Stimulated activated naive CD4-positive, alpha-beta T cell (primary cell): ENCODE measurements at places on chromosomes 12 and 14.
A peak's percentile ranks its signal among the peaks of the same experiment; 100 is the strongest.

GRCh38 chr14:103729496-103730448 lies 14.2 kb downstream of the ZFYVE21 start:
- DNase-seq = no peak

DNA sequence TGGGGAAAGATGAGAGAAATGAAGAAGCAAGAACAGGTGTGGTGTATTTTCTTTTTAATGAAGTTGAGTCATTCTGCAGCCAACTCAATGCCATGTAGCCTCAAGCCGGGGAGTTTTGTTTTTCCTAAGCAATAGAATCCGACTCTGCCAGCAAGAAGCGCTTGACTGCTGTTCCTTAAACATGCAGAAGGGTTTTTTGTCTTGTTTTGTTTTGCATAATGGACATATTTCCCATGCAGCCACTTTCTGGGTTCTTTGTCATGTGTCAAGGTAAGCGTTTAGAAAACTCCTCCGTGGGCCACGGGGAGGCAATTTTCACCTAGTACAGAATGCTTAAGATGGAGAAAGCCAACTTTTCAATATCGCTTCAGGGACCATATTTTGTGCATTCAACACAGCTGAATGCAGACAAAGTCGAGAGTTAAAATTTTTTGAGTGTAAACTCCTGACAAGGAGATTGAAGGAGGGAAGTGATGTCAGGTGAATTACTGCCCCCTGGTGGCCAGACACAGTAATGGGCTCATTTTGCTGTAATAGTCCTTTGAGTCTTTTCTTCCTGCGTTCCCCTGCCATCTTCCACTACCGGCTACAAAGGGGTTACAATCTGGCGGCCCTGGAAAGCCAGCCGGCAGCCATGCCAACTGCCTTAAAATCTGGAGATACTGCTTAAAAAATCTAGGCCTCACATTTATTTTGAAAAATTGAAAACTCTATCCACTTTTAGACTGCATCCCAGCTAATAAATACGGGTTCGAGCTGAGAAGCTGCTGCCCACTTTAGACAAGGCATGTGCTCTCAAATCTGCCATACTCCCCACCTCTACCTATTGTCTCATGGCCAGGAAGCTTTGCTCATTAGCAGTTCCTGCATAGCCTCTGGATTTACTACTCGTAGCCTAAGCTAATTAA lies 3.2 kb upstream of the FICD start:
- DNase-seq = peak; percentile 86

- DNase-seq = no peak
Observed at GRCh38 chr12:41277100-41277945, 89.2 kb downstream of the PDZRN4 start.

DNA sequence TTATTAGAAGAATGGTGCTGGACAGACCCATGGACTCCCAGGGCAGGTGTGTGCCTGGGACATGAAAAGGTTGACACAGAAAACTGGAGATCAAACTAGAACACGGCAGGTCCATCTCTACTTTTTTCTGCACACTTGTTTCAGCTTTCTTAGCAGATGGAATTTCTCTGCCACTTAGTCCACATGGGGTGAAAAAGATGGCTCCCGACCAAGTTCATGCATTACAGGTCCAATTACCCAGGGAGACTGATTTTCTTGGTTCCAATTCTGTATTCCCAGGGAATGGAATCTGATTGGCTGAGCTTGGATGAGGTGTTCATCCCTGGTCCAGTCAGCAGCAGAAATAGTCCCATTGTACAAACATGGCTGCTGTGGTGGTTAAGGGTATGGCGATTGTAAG lies 238.9 kb upstream of the SRRM4 start:
- no peak for DNase-seq

DNA sequence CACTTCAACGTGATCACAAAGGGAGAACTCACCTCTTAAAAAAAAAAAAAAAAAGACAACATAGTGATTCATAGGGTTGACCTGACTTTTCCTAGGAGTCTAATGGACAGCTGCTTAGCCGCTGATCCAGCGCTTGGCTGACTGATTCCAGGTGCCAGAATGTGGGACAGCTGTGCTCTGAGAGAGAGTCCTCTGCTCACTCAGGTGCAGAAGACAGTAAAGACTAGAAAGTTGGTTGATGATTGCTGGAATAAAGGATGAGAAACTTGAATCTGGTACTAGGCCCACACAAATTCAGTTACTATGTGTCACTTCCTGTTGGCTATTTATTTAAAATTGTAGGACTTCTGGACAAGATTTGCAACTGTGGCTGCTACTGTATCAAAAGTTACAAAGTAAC lies 229.4 kb downstream of the CHST11 start:
- no peak for DNase-seq

DNA sequence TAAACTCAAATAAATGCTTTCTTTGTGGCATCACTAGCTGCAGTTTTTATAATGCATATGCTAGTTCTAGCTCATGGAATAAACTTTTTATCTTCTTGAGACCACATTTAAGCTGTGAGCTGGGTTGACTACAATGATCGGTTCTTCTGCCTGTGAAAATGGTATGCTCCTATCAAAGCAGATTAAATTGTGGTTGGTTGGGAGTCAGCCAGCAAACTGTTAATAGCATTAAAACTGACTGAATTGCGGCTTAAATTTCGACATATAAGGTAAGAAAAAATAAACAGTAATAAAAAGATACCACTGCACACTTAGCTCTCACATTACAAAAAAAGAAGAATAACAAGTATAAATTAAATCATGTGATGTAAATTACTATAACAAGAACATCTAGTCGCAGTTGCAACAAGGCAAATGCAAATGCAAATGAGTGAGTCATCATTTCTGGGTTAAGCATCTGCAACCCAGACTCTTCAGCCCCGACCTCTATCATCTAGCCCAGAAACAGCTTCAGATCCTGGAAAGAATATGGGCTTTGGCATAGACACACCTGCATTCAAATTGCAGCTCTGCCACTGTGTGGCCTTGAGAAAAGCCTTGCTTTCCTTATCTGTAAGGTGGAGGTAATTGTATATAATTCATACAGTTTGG lies 19.8 kb upstream of the DHRS7 start:
- DNase-seq = no peak

- DNase-seq = no peak
Observed at GRCh38 chr14:22497671-22498093, 91.3 kb downstream of the DAD1 start.

DNA sequence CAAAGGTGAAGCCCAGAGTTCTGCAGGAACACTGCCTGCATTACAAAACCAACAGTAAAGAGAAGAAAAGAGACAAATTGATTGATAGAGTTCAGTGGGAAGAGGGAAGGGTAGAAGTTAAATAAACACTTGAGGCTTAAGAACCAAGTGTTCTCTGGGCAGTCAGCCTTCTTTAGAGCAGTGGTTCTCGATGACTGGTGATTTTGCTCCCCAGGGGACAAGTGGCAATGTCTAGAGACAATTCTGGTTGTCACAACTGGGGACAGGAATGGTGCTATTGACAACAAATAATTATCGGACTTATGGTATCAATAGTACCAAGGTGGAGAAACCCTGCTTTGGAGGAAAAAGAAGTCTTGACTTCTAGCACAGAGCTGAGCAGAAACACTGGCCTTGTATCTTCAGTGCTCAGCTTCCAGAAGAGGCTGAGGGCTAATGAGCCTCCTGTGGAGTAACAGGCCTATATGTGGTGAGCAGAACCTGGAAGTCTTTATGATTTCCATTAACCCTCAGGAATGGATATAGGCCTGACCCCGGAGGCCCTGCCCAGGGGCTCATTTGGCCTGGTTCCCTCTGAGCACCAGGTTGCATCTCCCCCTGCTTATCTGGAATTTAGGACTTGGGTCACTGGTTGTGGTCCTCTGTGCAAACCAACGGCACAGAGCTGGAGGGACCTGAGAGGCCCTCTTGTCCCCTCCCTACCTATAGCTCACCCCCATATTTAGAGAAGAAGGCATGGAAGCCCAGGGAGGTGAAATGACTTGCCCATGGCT lies 204.6 kb upstream of the PWP1 start:
- no peak for DNase-seq

- no peak for DNase-seq
Observed at GRCh38 chr12:114858388-114859146, 174.6 kb upstream of the TBX3 start.

- no peak for DNase-seq
Observed at GRCh38 chr12:54431911-54432814, 13.1 kb upstream of the ITGA5 start.

GRCh38 chr12:71556875-71557274 lies 106.8 kb downstream of the ZFC3H1 start:
- no peak for DNase-seq

DNA sequence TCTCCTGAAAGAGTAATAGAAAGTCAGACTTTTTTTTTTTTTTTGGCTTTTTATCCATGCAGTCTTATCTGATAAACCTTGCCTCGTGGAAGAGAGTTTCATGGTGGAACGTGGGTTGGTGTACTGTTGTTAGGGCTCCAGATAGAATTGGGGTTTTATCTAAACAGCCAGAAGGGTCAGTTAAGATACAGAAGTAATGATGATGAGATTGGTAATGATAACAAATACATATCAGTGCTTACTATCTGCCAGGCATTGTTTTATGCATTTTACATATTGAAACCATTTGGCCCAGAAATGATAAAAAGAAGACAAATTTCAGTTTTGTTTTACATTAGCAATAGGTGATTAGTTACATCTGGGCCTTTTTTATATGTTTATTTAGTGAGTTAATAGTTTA lies 372.8 kb upstream of the PRICKLE1 start:
- no peak for DNase-seq

GRCh38 chr12:70576341-70577282 lies 60.6 kb downstream of the PTPRB start:
- DNase-seq = peak; percentile 55

DNA sequence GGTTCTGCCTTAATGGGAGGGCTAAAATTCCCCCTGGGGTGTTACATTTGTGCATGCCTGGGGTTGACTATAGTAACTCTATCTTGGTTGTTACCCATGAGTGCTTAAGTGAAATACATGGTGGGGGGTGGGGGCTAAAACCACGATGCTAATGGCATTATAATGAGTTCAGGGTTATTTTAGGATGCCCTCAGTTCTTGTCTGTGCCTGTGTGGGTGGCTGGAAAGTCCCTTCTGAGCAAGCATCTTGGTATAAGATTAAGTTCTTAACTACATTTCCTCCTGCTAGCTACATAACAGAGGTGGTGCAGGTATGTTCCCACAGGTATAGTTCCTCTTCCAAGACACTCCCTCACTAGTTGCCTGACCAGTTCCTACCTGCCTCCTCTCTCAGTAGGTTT lies 822.3 kb downstream of the LRFN5 start:
- no peak for DNase-seq

DNA sequence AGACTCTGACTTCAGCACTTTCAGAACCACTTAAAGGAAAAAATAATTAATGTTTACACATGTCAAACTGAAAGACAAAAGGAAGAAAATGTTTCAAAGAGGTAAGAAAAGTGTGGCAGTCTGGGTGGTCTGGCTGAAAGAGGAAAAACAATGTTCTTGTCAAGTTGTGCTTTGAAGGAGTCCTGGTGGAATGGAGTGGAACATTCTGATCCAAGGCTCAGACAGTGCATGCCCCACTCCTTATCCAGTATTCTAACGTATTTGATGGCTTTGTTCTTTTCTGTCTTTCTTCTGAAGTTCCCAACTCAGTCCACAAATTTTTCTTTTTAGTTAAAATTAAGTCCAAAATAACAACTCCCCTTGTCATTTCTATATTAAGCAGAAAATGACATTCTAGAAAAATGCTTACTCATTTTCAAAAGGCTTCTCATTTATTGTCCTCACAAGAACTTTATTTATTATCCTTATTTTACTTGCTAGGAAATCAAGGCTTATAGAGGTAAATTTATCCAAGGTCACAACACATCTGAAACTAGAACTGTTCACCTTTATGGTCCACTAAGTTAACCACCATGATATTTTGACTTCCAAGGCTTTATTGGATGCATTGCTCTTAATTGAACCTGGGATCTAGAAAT lies 121.7 kb upstream of the NAP1L1 start:
- DNase-seq = no peak

DNA sequence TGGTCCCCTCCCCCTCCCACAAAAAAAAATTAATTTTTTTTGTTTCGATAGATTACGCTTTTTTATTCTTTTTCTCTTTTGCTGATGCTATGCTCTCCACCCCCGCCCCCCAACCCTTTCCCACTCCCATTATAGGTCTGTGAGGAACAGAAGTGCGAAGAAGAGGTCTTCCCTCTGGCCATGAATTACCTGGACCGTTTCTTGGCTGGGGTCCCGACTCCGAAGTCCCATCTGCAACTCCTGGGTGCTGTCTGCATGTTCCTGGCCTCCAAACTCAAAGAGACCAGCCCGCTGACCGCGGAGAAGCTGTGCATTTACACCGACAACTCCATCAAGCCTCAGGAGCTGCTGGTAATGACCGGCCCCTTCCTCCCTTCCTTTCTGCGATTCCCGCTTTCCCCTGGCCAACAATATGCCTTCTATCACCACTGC lies 2.3 kb downstream of the CCND2 start:
- DNase-seq = no peak

DNA sequence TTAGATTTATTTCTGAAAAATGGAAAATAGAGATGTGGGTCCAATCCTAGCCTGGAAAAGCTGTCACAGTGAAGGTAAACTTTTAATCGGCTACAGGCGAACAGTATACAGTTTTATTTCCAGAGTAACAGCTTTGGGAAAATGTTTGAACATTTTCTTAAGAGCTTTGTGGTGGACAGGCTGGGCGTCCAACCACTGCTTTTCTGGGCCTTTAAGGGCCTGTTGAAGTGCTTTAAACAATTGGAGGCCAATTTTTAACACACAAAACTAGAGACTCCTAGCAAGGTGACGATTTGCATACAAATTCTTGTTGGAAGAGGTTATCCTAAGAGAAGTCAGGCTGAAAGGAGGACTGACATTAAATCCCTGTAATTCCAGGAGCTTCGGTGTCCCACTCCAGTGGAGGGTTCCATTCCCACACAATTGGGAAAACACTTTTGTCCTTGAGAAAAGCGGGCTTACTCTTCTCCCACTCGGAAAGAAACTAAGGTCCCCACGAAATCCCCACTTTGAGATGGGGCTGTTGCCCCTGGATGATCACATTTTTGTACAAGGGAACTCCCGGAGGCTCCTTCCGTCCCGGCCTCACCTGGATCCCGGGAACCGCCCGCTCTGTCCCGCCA lies 26.9 kb downstream of the BCL11B start:
- DNase-seq = no peak

DNA sequence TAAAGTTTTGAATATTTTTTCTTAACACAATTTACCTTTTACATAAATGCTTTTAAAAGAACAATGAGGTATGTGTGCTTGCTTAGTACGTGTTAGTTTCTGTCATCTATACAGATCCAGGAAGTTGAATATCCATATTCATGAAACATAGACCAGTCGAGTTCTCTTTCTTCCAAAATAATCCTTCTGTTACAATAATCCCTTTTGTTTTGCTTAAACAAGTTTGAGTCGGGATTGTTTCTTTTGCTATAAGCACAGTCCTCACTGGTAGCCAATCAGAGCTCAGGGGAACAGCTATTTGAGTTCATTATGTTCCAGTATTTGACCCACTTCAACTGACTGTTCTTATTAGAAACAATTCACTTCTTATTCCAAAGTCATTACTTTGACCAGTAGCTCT lies 214.7 kb upstream of the FLRT2 start:
- DNase-seq = no peak

DNA sequence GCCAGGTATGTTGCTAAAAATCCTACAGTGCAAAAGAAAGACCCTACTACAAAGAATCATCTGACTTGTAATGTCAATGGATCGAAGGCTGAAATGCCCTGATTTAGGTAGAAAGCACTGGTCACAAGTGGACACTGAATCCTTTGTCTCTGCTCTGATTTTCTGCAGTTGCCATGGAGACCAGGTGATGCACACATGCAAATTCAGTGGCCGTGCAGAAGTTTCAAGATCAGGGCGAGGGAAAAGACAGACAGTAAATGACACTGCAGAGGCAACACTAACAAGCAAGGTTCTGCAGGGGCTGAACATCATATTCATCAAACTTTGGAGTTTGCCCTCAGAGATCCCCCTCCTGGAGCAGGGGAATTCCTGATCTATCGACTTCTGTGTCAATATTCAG lies 370.3 kb upstream of the TMEM132C start:
- no peak for DNase-seq
